Cardiac ventricle fibroblast (primary cell): ENCODE measurements at places on chromosomes 1 and 21. TPM values are rescaled to one million over a fixed set of nuclear protein-coding genes. Genes with fewer than 3 reads are reported as not detected.

The FABP3 gene
- 2.4 TPM in 1 of 2 replicates, not detected in the other for total RNA-seq

The KRTAP10-5 gene
- not detected in 2 replicates for total RNA-seq

The C1orf115 gene
- 0.75 and 1.1 TPM in 2 replicates for total RNA-seq

The KIF1B gene
- total RNA-seq, result 18.4 and 25.1 TPM in 2 replicates

The HCRTR1 gene
- not detected in 2 replicates for total RNA-seq

The CREG1 gene
- 256 and 303 TPM in 2 replicates for total RNA-seq

The LAD1 gene
- not detected in 2 replicates for total RNA-seq

The MSH4 gene
- 0.12 TPM in 1 of 2 replicates, not detected in the other for total RNA-seq

The ELK4 gene
- total RNA-seq, result 18.9 and 25.6 TPM in 2 replicates

The ANKRD35 gene
- total RNA-seq, result 4.2 and 5.0 TPM in 2 replicates

The SLC37A1 gene
- 0.93 and 1.6 TPM in 2 replicates for total RNA-seq

The SELE gene
- not detected in 2 replicates for total RNA-seq

The LCE6A gene
- total RNA-seq, result not detected in 2 replicates

The DPH2 gene
- 14.5 and 14.8 TPM in 2 replicates for total RNA-seq

The FCRL1 gene
- total RNA-seq, result not detected in 2 replicates

The ERICH3 gene
- not detected in 2 replicates for total RNA-seq

The CEP350 gene
- total RNA-seq, result 20.5 and 34.5 TPM in 2 replicates

The NUP210L gene
- total RNA-seq, result not detected in 2 replicates

The ZSWIM5 gene
- total RNA-seq, result 0.39 and 0.44 TPM in 2 replicates

The BRINP3 gene
- not detected in 2 replicates for total RNA-seq

The TCHH gene
- 0.06 TPM in 1 of 2 replicates, not detected in the other for total RNA-seq

The EXO1 gene
- total RNA-seq, result 0.12 and 0.24 TPM in 2 replicates

The UTS2 gene
- not detected in 2 replicates for total RNA-seq

The KRTAP12-2 gene
- total RNA-seq, result not detected in 2 replicates

The COL8A2 gene
- 1.8 and 2.5 TPM in 2 replicates for total RNA-seq

The CLIC6 gene
- total RNA-seq, result not detected in 2 replicates

The MAPKAPK2 gene
- total RNA-seq, result 39.9 and 42.4 TPM in 2 replicates

The MPL gene
- not detected in 2 replicates for total RNA-seq

The FAM72D gene
- total RNA-seq, result 0.06 TPM in 1 of 2 replicates, not detected in the other

The SELL gene
- total RNA-seq, result 0.12 and 0.34 TPM in 2 replicates

The CLEC20A gene
- not detected in 2 replicates for total RNA-seq

The EDN2 gene
- not detected in 2 replicates for total RNA-seq

The RCSD1 gene
- total RNA-seq, result 1.6 and 1.7 TPM in 2 replicates

The RYR2 gene
- total RNA-seq, result 0.25 and 2.3 TPM in 2 replicates
